ENCODE measurements at places on chromosomes 2 and 18.

GRCh38 chr2:231573096-231573495 is 19.6 kb upstream of the TEX44 start:
- no peak for DNase-seq

DNA sequence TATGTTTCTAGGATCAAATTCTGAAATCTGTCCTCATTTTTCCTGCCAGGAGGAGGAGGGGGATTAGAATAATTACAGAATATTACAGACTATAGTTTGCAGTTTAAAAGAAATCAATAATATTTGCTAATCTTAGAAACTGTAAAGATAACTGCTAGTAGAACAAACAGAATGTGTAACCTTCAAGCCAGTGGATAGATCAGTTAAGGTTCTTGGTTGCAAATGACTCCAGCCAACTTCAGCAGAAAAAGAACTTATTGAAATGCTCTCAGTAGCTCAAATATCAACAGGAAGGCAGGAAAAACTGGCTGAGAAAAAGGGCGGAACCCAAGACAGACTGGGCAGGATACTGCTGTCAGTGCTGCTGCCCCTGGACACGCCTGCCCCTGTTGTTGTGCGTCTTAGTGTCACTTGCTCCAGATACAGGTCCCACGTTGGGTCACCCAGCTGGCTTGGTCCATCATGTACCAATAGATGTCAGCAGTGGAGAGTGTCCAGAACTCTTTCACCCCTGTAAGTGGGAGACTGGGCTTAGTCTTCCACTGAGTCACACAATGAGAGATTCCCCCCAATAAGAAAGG is 10.2 kb downstream of the NMUR1 start:
- DNase-seq = no peak

DNA sequence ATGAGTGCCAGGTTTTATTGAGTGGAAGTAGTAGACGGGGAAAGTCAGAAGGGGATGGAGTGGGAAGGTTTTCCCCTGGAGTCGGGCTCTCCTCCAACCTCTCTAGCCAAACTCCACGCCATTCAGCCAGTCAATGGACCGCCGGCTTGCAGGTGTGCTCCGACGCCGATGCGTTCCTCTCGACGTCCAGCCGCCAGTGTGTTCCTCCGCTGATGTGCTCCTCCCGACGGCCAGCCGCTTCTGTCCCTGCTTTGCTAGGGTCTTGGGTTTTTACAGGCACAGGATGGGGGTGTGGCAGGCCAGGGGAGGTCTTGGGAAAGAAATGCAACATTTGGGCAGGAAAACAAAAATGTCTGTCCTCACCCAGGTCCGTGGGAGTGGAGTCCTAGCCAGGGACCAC is 94.3 kb upstream of the TEX51 start:
- DNase-seq = no peak

DNA sequence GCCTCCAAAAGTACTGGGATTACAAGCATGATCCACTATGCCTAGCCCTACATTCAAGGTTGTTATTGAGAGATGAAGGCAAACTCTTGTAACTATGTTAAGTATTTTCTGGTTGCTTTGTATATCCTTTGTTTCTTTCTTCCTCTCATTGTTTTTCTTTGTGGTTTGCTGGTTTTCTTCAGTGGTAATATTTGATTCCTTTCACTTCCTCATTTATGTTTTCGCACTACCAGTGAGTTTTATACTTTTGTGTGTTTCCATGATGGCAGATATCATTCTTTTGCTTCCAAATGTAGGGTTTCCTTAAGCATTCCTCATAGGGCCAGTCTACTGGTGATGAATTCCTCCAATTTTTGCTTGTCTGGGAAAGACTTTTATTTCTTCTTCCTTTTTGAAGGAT is 90.2 kb downstream of the NCK2 start:
- no peak for DNase-seq

DNA sequence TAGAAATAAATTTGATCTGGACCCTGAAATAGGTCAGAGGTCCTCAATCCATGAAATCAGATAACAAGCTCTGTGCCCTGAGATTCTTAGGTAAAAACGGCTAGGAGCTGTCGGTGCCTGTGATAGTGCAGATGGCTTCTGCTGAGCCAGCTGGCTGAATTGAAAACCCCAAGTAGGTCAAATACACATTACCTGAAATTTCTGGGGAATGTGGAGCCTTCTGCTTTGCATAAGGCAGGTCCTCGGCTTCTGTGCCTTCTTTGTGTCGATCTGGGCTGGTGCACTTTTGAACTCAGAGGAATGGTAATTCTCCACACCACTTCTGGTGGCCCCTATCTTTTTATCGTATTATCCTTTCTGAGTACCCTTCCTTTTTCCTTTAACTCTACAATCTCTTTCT is 66.6 kb downstream of the CNTNAP5 start:
- DNase-seq = no peak

DNA sequence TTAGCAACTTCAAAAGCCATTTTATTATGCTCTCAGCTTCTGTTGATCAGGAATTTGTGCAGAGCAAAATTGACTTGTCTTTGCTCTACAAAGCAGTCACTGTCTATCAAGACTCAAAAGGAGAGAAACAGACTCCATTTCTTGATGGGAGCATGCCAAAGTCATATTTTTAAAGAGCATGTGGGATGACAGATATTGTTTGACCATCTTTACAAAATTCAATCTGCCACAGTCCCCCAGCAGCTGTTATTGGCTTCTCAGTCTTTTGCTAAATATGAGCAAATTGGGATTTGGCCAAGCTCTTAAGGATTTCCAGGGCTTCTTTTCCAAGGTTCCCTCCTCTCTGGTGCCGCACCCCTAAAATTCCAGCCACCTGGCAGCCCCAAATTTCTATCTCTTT is 67.9 kb downstream of the TEX51 start:
- DNase-seq = no peak

All from stimulated activated CD8-positive, alpha-beta memory T cell treated with anti-CD3 and anti-CD28 coated beads, Interleukin-4, amount 100 ng/mL, for 1 hour (primary cell).